ENCODE measurements at places on chromosomes 3 and 15.

DNA sequence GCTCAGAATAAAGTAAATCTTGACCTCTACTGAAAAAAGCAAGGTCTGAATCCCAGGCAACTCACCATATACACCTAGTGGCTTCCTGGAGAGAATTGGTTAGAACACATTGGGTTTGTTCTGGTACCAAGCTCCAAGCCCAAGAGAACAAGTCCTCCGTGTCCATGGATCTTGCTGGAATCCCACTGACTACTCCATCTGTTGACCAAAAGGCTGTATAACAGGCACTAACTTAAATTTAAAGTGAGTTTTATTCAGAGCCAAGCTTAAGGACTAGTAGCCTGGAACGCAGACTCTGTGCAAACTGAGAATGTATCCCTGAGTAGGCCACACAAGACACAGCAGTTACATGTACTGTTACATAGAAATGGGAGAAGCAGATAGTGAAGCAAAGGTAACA lies 342.1 kb upstream of the LRRC3B start:
- no peak for DNase-seq

DNA sequence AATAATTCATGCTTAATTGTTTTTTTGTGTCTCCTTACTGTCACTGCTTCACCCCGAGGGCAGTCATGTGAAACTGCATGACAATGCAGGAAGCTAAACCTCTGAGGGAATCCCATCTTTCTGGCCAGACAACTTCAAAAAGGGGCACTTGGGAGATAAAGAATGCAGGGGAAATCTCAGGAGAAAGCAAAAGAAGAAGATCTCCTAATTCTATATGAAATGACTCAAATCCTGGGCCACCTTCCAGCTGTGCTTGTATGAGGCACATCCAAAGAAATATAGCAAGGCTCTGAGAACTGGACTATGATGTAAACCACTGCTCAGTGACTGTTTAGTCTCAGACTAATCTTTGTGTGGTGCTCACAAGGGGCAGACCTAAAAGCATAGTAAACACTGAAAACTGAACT lies 22.6 kb upstream of the UMPS start:
- peak; percentile 96 for DNase-seq

GRCh38 chr3:187456250-187456649 lies 88.1 kb downstream of the RTP4 start:
- peak; percentile 13 for DNase-seq

DNA sequence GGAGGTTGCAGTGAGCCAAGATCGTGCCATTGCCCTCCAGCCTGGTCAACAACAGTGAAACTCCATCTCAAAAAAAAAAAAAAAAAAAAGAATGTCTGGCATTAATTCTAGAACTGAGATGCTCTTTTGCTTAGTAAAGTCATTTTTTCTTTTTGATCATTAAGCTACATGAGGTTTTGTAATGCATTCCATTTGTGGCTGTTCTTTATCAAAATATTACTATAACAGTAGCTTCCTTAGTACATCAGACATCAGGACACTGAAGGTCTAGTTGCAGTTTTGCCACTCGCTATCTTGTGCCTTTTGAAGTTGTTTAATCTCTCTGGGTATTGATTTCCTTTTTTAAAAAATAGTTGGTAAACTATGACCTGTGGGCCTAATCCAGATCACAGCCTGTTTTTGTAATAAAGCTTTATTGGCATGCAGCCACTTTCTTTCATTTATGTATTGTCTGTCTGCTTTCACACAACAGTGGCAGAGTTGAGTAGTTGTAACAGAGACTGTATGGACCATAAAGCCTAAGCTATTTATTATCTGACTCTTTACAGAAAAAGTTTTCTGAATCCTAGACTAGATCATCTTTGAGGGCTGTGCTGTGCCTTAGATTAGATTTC lies 76.6 kb downstream of the SLC25A26 start:
- DNase-seq: peak; percentile 67

DNA sequence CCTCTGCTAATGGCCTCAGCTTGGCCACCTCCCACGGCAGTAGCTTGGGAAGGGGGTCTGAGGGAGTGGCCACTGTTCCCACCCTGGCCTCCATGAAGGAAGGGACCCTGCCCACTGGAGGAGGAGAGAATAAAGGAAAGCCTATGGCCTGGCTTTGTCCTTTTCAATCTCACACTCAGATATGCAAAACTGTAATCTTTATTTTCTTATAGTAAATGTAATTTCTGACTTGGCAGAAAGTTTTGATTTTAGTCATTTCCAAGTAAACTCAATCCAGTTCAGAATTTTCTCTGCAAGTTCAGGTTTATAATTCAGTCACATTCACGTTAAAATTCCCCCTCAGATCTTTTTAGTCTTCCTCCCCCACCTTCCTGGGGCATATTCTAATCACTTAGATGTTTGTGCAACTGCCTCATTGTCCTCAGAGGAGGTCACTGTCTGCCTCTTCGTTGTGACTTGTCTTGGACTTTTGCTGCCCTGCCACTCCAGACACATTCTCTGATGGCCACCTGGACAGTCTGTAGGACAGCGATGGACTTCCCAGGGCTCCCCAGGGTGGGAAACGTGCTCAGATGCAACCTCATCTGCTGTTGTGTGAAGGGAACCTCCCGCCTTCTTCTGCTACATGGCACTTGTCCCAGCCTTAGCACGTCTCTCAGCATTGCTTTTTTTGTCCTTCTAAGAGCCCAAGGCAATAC lies 222.8 kb upstream of the TBL1XR1 start:
- no peak for DNase-seq

DNA sequence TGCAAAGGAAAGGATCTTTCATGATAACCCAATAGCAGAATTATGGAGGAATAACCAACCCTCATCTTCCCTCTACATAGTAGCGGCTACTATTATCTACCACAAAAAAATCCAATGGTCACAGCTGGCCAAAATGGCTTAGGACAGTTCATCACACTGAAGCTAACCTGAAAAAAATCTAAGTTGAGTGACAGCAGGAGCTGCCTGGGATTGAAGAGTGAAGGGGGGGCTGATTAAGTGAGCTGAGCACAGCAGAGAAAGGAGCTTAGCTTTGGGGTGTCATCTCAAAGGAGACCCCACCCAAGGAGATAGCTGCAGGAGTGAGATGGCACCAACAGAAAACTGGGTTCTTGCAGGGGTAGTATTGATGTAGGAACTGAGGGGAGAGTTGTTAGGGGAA lies 33.6 kb downstream of the CCNL1 start:
- no peak for DNase-seq

DNA sequence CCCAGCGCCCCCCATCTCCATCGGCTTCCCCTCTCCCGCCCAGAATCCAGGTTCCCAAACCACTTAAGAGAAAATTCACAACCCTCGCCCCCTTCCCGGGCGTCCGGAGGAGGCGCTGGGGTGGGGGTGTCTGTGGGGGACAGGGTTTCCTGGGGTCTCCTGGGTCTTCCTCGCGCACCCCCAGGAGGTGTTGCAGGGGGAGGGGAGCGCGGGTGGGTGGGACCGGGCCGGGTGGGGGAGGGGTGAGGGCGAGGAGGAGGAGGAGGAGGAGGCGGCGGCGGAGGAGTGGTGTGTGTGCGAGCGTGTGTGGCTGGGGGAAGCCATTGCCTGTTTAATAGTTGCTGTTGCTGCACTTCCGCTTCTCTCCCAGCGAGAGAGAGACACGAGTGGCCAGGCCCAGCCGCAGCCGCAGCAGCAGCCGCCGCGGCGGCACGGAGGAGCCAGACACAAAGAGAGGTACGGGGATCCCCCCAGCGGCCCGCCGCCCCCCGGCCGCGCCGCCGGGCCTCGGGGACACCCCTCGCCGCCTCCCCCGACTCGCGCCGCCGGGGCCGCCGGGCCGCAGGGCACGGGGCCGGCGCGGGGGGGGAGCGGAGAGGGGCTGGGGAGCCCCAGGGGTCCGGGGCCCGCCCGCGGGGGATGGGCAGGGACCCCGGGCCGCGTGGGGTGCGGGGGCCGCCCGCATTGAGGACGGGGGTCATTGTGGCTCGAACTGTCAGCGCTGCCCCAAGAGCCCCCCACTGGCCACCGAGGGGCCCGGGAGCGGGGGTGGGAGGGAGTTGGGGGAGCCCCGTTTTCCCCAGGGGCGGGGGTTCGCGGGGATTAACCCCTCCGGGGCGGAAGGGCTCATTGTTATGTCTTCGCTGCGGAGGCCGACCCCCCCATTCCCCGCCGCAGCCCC lies at the start of gene UBE2E1:
Gene UBE2E1, plus strand, starts transcription at position 323 of the 901 bp plus-strand sequence. CDS start 1,315 bp downstream, outside the sequence.
- peak; percentile 80 for DNase-seq

DNA sequence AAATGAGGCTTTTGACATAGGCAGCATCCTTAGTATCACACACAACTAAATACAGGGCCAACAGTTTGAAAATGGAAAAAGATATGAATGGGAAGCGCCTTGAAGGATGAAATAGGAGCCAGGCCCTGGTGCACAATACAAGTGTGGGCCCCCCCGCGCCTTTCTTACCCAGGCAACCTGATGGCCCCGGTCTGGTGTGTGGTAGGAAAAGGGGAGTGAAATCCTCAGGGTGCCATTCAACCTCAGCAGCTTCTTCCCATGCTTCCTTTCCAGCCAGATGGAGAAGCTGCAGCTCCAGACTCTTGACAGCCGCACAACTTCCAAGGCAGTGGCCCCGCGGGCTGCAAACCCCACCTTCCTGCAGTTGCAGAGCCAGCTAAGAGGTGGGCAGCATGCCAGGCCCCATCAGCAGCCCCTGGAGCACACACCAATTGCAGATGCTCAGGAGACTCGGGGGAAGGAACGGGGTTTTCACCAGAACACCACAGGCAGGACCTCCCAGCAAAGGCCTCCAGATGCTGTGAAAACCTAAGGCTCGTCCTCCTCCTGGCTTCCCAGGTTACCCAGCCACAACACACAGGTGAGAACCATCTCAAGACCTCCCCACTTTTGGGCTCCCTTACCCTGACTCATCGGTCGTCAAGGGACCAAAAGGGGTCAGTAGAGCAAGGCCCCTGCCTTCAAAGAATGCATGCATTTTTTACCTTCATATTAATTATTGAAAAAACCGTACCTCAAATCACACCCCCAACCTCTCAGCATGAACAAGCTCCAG lies 101.6 kb downstream of the CPN2 start:
- no peak for DNase-seq

- no peak for DNase-seq
Observed at GRCh38 chr15:48766196-48766595, 44.7 kb downstream of the CEP152 start.

DNA sequence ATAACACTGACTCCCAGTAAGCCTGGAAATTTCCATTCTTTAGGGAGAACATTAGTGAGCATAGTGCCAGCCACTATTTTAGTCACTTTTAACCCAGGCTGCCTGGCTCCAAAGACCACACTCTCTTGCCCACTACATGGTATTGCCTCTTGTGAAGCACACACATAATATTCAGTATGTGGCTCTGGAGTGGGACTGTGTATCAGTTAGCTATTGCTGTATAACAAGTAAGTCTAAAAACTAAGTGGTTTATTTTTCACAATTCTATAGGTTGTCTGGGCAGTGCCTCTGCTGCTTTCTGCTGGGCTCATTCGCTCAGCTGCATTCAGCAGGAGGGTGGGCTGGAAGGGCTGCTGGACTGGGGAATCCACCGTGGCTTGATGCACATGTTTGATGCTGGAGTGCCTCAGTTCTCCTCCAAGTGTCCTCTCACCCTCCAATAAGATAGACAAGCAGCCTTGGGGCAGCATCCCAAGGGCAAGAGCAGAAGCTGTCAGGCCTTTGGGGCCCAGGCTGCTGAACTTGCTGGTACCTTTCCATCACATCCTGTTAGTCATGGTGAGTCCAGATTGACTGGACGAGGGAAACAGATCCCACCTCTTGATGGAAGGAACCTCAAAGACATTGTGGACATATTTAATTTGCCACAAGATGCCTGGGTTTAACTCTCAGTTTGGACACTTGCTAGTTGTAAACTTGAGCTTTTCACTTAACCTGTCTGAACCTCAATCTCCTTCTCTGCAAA lies 66.6 kb upstream of the TLE3 start:
- no peak for DNase-seq

DNA sequence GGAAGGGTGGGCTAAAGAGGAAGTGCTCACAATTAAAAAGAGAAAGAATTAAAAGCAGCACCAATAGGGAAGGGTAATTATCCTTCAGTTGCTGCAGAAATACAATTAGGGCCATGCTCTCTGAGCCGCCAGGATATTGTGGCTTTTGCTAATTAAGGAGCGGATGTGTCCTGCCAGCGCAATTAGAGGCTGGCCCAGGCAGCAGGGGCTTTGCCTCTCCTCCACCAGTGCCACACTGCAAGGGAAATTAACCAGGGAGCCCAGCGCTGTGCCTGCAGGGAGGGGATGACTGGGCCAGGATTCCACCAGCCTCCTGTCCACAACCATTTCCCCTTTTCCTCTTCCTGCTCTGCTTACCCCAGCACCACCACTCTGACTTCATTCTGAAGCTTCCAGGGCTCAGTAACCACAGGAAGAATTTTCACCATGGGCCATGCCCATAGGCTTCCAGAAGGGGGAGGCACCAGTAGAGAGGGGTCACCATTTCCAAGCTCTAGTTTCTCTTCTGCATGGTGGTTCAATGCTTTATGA lies 10.4 kb upstream of the AEN start:
- DNase-seq: peak; percentile 36

GRCh38 chr15:62416526-62416925 lies 251.4 kb upstream of the C2CD4B start:
- no peak for DNase-seq

GRCh38 chr3:146421819-146422759 lies 47.3 kb downstream of the PLSCR2 start:
- peak; percentile 79 for DNase-seq

DNA sequence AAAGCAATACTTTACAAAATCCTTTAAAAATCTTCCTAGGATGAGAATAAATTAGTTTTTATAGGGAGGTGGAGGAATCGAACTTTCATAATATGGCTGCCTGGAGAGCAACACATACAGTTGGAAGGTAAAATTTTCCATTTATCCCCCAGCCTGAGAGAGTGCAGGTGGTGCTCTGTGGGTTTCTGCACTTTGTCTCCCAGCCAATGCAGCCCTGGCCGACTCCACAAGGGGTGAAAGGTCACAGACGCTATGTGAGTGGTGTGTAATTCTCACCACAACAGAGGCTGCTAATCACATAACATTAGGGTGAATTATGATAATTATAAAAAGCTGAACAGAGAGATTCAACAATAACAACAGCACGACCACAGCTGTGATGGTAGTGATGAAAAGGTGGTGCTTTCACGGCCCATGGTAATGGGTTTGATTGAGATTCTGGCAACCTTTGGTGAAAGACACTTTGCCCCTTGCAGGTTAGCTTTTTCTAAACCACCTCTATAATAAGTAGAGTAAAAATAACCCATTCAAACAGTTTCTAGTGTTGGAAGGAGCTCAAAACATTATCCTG lies 30.1 kb upstream of the NANOGP8 start:
- no peak for DNase-seq

DNA sequence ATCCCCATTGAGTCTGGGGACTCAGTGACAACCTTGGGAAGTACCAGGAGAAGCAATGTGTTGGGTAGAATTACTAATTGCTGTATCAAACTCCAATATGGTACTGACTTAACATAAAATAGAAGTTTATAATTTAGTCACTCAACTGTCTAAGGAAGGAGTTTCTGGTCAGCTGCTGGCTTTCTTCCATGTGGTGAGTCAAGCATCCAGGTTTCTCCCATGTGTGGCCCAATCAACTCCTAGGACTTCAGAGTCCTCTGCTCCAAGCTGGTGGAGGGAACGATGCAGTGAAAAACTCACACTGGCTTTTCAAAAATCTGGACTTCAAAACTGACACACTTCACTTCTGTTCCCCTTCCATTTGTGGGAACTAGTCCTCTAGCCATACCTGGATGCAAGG lies 25.2 kb downstream of the WNT5A start:
- peak; percentile 81 for DNase-seq
